ENCODE measurements at places on chromosomes 16 and 17.
A peak's percentile ranks its signal among the peaks of the same experiment; 100 is the strongest.

DNA sequence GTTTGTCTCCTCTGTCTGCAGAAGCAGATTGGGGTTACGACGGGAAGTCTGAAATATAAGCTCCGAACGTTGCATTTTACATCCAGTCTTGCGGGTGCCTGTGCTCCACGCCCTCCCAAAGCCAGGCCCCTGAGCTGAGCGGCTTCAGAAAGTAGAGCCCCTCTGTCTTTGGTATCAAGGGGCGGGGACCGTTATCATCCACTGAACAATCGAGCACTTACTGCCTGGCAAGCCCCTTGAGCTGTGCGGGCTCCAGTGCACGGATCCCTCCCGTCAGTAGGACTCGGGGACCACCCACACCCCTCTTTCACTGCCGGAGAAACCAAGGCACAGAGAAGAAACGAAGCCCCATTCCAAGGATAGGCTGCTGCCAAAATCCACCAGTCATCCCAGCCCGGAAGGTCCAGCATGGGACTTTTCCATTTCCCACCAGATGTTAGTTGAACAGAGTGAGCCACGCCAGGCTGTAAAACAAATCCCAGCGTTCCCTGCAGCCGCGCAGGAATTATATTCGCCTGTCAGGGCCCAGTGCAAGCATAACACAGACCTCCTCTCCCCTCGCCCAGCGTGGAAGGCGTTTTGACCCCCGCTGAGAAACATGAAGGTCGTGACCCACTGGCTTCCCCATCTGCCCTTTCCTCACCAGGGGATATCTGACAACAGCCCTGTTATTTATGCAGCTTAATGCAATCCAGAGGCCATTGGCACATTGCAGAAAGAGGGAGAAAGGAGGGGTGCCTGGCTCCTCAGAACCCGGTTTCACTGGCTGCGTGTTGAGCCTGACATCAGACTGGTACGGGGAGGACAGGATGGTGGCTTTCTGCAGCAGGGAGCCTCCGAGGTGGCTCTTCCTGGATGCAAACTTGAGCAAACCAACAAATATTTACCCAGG is 212.2 kb upstream of the FOXF1 start:
- no peak for DNase-seq

- DNase-seq = no peak
Observed at GRCh38 chr16:27840311-27841060, 223.0 kb downstream of the GSG1L start.

DNA sequence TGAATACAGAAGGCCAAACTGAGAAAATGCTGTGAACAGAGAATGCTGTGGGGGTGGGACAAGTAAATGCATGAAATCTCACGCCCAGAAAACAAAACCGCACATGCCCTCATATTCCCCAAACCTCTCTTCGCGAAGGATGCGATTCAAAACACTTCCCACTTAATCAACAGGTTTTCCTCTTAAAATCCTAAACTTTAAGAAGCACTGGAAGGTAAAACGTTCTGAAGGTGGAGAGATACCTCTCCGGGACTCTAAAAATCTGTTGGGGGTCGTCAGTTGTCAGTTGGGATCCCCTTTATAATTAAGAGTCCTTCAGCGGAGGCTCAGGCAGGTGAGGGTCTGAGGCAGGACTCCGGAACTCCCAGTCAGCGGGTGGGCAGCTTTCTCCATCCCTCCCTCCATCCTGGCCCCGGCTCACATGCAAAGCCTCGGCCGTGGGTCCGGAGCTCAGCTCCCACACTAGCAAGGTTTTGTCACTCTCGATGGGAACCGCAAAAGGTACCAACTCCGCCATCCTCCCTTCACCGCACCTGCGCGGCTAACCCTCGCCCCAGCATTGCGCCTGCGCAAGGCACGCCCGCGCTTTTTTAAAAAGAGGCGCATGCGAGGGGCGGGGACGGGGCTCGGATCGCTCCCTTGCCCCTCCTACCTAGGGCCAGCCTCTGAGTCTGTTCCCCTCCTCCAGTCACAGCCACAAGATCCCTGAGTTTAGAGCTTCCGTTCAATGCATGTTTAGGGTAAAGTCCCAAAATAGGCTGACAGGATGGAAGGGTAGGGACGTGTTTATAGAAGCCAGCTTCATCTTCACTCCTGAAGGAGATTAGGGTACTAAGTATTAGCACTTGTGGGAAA is at the start of gene RDM1:
Gene RDM1 (minus strand): TSS at position 563 of the 855 bp plus-strand sequence. CDS start 46 bp downstream, at position 517.
- DNase-seq = peak; percentile 59

GRCh38 chr16:88383401-88384221 is 852 bp downstream of the ZNF469 start:
- no peak for DNase-seq

DNA sequence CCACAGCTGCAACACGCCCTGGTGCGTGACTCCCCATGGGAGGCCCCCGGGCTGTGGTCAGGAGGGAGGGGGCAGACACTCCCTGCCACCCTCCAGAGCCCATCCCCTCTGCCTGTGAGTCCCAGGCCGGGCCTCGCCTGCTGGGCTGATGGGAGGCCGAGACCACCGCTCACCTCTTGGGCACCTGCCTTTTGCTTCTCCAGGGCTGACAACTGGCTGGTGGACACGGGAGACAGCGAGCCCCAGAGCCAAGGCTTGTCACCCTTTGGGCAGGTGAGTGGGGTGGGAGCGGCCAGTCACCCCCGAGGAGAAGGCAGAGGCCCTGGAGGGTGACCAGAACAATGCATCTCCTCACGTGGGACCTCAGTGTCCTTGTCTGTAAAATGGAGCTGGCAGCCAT is 20.8 kb downstream of the CHMP1A start:
- DNase-seq = no peak

GRCh38 chr17:37830151-37830993 is 85.5 kb upstream of the HNF1B start:
- no peak for DNase-seq

DNA sequence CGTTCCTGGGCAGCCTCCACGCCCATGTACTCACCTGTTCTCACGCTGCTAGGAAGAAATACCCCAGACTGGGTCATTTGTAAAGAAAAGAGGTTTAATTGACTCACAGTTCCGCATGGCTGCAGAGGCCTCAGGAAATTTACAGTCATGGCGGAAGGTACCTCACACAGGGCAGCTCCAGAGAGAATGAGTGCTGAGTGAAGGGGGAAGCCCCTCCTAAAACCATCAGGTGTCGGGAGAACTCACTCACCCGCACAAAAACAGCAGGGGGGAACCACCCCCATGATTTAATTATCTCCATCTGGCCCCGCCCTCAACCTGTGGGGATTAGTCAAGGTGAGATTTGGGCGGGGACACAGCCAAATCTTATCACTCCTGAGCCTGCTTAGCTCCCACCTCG is 18.2 kb downstream of the RAB40C start:
- no peak for DNase-seq

DNA sequence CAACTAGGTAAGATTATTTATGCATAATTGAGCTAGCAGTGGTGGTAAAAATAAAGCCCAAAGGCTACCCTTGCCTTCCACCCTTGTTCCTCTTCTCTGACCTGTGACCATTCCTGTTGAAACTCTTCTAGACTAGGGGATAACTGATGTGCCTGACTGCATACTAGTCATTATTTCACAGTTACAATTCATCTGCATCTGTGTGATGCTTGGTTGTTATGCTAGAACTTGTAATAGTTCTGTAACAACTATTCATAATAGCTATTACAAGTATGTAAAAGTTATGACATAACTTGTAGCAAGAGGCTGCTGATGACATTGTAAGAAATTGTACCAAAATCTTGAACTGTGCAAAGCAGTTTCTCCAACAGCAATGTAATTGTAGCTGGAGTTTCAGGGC is 2.4 kb upstream of the VAC14 start:
- DNase-seq = no peak

DNA sequence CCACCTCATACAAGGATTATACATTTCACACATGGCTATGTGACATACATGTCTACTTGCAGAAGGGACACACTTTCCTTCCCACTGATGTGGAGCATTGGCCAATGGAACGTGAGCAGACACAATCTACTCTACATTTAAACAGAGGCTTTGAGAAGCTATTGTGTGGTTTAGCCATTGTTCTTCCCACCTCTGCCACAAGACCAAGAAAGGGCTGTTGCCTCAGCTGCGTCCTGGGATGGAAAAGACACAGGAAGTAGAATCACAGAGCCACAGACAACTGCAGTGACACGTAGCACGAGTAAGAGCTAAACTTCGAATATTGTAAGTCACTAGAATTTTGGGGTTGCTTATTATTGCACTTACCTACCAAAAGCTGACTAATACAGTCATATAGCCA is 33.3 kb downstream of the PRKCB start:
- DNase-seq = no peak

- no peak for DNase-seq
Observed at GRCh38 chr17:51911237-51911636, 247.3 kb downstream of the CA10 start.

GRCh38 chr16:19033761-19034160 is 33.7 kb upstream of the COQ7 start:
- no peak for DNase-seq

DNA sequence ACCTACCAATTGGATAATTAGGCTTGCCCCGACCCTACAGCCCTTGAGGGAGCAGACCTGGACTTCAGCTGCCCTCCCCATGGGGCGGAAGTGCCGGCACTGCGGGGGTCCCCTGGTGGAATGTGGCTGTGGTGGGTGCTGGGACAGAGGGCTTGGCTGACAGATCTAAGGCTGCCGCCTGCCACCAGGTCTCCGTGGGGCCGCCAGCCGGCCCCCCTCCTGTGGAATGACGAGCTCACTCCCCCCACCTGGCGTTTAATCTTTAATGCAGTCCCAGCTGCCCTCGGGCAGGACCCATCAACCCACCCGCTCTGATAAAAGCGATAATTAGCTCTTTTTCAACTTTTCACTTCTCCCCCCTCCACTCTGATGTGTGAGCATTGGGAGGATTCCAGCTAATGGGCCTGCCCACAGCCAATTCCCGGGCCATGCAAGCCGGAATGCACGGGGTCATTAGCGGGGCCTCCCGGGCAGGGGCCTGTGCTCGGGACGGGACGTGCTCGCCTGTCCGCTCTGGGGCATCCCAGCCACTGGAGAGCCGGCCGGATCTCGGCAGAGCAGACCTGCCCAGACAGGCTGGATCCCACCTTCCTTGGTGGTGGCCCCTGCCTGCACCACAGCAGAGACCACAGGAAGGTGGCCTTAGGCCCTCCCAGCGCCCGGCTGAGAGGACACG is 28.3 kb upstream of the GOSR2 start:
- no peak for DNase-seq

- no peak for DNase-seq
Observed at GRCh38 chr17:52762147-52762793, 603.8 kb upstream of the CA10 start.

GRCh38 chr16:54402270-54402669 is 115.7 kb upstream of the IRX3 start:
- no peak for DNase-seq

DNA sequence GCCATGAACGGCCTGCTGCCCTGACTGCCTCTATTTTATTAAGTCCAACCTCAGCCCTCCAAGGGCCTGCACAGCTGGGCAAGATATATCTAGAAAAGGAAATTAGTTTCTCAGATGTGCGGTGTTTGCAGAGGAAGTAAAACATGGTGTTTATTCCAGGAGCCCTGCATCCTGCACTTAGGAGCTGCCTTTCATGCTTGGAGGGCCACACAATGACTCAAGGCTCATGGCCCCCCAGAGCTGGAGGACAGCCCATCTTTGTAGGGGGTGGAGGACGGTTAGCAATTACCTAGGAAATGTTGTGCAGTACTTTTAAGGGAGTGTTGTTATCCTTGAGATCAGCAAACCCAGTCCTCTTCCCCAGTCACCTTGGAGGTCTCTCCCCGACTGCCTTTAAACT is 80.5 kb downstream of the COPRS start:
- no peak for DNase-seq

DNA sequence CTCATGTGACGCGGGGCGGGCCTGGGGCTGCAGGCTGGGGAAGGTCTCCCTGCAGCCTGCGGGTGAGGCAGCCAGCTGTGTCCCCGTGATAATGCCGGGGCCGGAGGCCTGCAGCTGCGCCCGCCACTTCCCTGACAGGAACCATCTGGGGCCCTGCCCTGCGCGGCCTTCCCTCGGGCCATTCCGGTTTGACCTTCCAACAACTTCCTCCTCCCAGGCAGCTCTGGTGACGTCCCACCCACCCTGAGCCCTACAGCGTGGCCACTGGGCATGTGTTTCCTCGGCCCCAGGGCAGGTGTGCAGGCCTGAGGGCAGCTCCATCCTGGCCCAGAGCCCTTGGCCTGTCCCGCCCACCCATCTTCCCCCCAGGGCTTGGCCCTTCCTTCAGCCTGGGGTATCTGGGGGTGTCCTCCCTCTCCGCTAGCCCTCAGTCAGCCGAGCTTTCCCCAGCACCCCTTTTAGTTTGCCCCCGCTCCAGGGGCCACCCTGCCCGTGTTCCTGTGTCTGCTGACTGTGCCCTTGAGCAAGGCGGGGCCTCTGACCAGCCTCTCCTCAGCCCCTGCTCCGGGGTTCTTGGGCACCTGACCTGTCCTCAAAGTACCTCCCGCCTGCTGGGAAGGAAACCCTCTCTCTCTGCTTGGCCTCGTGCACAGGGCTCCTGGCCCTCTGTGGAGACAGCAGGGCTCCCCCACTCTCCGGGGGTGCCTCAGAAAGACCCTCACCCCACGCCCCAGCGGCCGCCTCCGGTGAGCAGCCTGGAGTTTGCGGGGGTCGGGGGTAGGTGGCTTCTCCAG is at the start of gene CBFA2T3:
Gene CBFA2T3 (minus strand): TSS at position 190 of the 794 bp plus-strand sequence. CDS start 400 bp downstream, outside the sequence.
- no peak for DNase-seq

GRCh38 chr17:80854220-80854619 is 137.4 kb upstream of the CHMP6 start:
- no peak for DNase-seq

DNA sequence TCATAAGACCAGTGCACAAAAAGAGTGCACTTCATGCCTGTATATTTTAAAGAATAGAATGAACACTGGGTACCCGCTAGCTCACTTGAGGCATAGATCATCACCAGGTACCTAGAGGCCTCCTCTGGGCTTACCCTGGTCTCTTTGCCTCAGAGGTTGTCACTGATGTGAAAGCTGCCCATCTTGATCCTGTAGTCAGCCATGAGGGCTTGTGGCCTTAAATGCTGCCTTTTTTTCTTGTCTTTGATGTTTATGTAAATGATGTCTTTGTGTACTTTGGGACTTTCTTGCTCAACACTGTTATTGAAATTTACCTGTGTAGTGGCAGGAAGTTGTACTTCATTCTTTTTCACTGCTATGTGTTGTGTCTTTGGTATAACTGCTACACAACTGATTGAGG is 26.8 kb upstream of the SLC5A10 start:
- no peak for DNase-seq

- DNase-seq = no peak
Observed at GRCh38 chr16:85354686-85355514, 242.6 kb upstream of the CIBAR2 start.

GRCh38 chr16:89060207-89060794 is 33.4 kb upstream of the ACSF3 start:
- DNase-seq = no peak

GRCh38 chr16:28304214-28304613 is 11.9 kb downstream of the SBK1 start:
- DNase-seq = no peak

GRCh38 chr16:56477096-56477878 is 25.9 kb downstream of the OGFOD1 start:
- DNase-seq = no peak

DNA sequence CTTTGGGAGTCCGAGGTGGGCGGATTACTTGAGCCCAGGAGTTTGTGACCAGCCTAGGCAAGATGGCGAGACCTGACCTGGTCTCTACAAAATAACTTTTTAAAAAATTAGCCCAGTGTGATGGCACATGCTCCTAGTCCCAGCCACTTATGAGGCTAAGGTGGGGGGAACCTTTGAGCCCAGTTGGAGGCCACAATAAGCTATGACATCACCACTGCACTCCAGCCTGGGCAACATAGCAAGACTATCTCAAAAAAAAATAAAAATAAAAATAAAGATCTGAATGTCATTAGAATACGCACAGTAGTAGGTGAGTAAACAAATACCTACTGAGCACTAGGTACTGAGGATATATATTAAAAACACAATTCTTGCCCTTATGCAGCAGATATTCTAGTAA is 3.1 kb downstream of the SIAH1 start:
- no peak for DNase-seq

- no peak for DNase-seq
Observed at GRCh38 chr16:3444032-3444388, 530 bp downstream of the NAA60 start.
